ENCODE measurements at places on chromosomes 1 and 21.

DNA sequence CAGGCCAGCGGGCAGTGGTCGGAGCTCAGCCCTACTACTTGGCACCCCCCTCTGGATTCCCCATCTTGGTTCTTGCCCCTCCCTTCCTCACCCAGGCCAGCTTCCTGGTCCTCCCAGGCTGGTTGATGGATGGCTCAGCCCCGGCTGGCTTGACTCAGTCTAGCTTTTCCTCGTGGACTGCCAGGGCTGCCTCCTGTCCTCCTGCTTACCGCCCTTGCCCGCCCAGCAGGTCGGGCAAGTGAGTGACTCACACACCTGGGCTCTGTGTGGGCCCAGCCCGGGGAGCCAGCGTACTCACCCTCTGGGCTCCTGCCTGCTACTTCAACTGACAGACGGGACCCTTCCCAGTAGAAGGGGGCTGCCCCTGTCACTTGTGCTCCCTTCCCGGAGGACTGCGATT, 19.5 kb upstream of the ARHGEF10L start:
- DNase-seq = no peak

DNA sequence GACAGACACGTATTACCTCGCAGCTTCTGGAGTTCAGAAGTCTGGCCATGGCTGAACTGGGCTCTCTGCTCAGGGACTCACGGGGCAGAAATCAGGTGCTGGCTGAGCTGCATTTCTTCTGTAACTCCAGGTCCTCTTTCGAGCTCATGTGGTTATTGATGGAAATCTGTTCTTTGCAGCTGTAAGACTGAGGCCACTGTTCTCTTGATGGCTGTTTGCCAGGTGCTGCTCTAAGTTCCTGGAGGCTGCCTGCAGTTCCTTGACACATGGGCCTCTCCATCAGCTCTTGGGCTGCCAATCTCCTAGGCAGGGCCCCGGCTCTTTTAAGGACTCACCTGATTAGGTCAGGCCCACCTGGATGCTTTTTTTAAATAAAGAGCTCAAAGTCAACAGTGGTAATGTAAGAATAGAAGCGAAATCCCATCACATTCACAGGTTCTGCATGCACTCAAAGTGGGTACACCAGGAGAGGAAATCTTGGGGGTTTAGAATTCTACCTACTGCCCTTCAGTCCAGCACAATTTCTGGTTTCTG, 139.1 kb downstream of the KAZN start:
- DNase-seq = no peak

DNA sequence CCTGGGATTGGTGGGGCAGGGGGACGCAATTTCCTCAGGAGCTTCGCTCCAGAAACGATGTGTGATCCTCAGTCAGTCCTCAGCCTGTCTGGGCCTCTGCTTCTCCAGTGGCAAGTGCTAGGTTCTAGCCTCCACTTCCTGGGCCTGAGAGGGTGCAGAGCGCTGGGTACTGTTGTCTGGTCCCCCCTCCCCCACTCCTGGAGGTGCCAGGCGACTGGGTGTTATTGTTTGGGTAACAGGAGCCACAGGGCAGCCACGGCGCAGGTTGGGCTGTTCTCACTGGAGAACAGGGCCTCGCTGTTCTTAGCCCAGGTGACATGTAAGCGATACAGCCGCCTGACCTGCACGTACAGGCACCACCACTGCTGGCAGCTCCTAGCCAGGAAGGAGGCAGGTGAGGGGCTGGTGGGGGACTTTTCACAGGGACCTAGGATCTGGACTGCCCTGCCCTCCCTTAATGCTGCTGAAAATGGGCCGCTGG, 2.1 kb downstream of the RPS6KA1 start:
- DNase-seq = no peak

DNA sequence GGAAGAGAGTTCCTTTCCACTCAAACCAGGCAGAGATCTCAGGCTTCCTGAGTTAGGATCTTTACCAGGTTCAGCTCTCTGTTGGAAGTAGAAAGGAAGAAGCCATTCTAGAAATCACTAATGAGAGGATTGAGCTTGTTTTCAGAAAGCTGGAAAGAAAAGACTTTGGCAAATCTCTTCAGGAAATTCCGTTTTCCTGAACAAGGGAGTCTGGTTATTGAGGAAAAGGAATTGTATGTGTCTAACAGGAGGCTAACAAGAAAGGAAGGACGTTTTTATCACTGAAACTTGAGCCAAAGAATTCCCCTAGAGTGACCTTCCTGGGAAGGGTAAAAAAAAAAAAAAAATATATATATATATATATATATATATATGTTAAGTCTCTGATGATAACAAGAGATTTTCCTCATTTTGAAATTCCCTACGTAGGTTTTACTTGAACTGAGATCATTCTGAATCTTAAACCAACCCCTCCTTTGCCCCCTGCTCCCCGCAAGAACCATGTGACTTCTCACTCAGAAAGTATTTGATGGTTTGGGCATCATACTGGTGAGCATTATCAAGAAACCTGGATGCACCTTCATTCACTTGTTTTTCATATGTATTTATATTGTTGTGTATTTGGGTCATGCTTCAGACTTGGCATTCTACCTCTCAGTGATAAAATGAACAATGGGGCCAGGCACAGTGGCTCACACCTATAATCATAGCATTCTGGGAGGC, 98.4 kb upstream of the BMP8A start:
- no peak for DNase-seq

DNA sequence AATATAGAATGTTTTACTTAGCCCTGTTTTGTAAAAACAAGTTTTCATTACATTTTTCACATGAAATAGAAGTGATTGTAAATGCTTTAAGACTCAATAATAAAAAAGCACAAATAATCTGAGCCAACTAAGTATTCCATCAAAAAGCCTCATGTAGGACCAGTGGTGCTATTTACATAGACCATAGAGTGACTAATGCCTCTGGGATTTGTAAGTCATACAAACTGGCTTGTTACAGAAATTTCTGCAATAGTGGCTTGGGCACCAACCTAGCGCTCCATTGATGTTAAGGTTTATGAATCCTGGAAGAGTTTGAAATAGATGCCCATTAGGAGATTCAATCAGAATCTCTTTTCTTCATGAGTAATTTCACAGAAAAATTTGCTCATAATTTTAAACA, 31.9 kb downstream of the ZMYM1 start:
- DNase-seq = no peak

- no peak for DNase-seq
Observed at GRCh38 chr1:18556364-18556763, 74.3 kb upstream of the PAX7 start.

DNA sequence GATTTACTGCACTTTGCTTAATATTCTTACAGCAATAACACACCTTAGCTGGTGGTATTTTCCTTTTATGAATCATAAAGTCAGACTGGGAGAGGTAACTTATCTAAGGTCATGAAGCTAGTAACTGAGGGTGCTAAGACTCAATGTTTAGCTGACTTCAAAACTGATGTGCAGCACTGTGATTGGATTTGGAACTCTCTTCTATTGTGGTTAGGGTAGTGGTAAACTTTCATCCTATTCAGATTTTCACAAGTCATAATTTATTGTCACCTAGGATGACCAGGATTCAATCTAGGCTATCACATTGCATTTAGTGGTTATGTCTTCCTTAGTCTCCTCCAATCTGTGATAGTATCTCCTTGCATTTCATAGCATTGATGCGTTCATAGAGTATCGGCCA, 18.9 kb downstream of the EPB41 start:
- DNase-seq = no peak

DNA sequence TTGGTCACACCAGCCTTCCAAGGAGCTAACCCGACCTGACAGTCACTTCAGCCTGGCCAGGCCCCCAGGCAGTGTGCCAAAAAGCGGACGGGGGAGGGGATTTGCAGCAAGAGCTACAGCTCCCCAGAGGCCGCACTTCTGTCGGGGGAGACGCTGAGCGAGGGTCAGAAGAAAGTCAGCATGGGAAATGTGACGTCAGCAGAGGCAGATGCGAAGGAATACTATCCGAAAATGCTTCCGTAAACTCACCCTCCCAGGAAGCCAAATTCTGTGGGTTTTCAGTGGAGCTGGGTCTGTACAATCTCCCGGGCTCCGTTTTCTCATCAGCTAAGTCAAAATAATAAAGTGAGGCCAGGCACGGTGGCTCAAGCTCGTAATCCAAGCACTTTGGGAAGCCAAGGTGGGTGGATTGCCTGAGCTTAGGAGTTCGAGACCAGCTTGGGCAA, 28.5 kb upstream of the ECE1 start:
- no peak for DNase-seq

DNA sequence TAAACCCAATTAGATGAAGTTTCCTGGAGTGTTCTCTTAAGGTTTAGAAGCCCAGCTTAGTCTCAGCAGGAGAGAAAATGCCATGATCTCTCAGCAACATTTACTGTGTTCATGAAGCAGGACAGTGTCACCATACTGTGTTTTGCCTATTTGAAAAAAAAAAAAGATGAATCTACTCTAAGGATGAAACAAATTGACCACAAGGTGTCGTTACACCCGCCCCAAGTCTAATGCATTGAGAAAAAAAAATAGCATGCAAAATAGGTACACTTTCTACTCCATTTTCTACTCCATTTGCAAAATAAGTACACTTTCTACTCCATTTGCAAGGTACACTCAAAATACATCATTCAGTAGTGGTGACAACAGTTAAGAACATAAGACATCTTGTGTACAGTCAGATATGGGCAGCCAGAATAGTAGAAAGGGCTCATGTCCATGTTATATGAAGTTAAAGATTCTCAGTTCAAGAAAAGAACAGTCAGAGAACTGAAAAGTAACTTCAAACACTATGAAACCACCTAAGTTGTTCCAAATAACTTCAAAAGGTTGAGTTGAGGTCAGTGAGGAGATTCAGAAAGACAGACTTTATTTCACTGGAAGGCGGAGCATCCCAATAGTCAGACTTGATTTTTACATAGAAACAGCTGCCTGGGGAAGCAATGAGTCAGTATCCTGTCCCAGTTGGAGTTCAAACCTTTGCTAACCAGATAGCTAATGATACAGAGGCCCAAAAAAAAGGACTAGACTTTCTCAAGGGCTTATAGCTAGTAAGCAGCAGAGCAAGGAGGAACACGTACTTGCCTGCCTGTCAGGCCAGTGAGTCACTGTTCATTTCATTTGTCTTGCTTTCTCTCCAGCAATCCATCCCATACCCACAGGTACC, 13.3 kb downstream of the PLPPR5 start:
- no peak for DNase-seq

- DNase-seq = no peak
Observed at GRCh38 chr21:42319376-42319775, 4.2 kb upstream of the TFF3 start.

GRCh38 chr1:235703506-235703905, 53.9 kb upstream of the GNG4 start:
- no peak for DNase-seq

GRCh38 chr1:67441183-67441582, 11.0 kb upstream of the SERBP1 start:
- no peak for DNase-seq

- DNase-seq = no peak
Observed at GRCh38 chr1:179867493-179868330, 9.9 kb downstream of the TOR1AIP2 start.

GRCh38 chr1:1200876-1201810, 5.2 kb downstream of the TNFRSF18 start:
- DNase-seq = peak; percentile 83

- no peak for DNase-seq
Observed at GRCh38 chr1:198597690-198598430, 41.0 kb upstream of the PTPRC start.

- no peak for DNase-seq
Observed at GRCh38 chr1:70633004-70633403, 221.9 kb downstream of the CTH start.

DNA sequence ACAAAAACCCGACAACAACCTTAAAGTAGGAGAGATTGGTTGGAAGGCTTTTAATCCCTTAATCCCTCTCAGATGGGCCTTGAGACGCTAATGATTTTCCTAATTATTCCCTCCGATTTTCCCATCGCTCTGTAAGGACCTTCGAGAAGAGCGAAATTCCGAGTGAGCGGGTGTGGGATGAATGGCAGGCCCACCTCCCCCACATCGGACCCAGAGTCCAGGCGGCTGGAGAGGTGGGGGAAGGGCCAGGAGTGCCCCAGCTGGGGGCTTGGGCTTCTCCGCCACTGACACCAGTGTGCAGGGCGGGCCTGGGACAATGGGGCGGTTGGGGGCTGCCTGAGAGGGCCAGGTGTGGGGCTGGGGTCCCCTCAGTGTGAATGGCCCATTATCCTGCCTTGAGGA, 23.4 kb downstream of the RHBG start:
- DNase-seq = no peak

GRCh38 chr1:20699558-20699957, 18.2 kb downstream of the KIF17 start:
- no peak for DNase-seq
